Activated CD8-positive, alpha-beta memory T cell treated with anti-CD3 and anti-CD28 coated beads for 4 hours (primary cell): ENCODE measurements at places on chromosomes 1 and 21.

DNA sequence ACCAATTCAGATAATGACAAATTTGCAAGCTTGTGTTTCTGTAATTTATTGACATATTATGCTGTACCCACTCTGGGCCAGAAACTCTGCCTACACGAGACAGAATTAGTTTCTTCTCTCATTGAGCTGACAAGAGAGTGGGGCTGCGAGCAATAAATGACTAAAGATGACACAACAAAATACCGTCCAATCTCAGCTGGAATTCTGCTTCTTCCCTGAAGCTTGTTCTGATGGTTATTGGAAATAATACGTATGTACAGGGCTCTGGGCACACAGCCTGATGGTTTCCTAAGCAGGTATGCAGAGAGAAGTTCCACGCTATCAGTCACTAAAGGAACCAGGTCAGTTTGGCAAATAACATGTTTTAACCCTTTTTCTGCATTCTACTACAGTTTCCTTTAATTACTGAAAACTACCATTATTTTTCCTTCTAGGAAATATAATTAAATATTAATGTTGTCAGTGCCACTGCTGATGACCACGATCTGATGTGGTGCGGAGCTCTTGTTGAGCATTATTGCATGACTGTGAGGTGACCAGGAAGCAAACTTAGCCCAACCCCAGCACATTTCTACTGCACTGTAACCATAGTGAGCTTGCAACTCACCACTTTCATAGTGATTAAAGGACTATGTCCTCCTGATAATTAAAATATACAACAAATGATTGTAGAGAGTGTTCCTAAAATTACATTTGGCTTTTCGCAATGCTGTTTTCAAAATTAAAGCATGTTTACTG, 221.4 kb upstream of the L1TD1 start:
- no peak for DNase-seq

- no peak for DNase-seq
Observed at GRCh38 chr1:14713077-14713476, 114.6 kb downstream of the KAZN start.

- DNase-seq, result no peak
Observed at GRCh38 chr1:147748676-147749350, 11.6 kb downstream of the GJA5 start.

DNA sequence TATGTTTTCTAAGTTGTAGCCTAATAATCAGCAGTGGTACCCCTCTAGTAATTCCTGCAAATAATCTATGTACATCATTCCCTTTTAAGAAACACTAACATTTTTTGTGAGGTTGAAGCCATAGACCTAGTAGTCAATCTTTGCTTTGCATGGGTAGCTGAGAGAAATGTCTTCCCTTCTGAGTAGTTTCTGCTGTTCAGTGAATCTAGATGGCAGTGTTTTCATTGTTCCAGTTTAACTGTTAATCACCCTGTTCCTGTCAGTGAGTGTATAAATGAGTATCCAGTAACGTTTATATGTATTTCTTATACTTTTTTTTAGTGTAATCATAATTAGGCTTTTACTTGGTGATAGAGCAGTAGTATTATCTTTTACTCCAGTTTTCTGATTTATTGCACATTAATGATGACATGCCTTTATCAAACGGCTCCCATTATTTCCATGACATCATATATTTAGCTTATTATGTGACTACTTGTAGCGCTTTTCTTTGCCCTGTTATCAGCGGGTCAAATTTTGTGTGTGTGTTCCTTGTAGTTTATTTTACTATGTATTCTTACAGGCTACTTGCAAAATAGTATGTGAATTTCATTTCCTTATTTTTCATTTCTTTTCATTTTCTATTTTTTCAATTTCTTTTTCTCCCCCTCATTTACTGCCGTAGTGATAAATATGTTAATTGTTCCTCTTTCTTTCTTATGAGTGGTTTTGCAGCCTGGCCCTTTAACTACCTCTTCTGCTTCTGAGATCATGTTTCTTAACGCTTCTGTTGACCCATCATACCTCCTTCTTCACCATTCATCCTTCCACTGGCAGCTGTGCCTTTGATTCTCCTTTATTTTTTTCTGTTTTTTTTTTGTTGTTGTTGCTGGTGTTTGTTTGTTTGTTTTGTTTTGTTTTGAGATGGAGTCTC, 18.8 kb downstream of the CEP350 start:
- no peak for DNase-seq

GRCh38 chr1:84836145-84836544, 56.9 kb downstream of the LPAR3 start:
- no peak for DNase-seq

DNA sequence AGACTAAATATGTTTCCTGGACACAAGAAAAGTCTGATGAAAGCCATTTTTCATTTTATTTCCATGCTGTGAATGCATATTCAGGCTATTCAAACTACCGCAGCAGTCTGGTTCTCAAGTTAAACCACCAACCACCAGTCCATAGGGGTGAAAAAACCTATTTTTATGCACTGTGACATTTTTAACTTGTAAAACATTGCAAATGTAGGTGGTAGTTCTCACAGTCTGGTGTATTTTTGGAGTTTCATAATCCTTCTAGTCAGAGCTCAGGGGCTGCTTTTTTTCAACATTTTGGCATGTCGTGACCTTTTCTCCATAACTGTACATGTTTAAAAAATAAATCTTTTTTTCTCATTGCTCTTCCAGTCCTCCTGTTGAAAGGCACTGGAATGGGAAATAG, 907.6 kb upstream of the ADGRL2 start:
- DNase-seq, result no peak

GRCh38 chr1:2275796-2276536, 47.8 kb downstream of the SKI start:
- no peak for DNase-seq

DNA sequence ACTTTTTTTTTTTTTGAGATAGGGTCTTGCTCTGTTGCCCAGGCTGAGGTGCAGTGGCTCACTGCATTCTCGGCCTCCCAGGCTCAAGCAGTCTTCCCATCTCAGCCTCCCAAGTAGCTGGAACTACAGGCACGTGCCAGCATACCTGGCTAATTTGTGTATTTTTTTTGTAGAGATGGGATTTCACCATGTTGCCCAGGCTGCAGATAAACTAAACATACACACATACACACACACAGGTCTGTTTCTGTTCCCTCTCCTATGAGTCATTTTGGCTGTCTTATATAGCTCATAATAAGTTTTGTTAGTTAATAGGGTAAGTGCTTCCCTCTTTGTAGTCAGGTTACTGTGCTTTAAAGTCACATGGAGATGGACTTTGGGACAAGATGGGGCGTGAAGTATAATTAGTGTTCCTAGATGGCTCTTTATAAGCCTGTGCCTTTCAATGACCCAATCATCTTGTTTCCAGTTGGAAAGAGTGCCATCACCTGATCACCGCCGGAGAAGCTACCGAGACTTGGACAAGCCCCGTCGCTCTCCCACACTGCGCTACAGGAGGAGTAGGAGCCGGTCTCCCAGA, 9.1 kb downstream of the PRPF38A start:
- no peak for DNase-seq
